Inflammatory macrophage treated with lipopolysaccharide for 1 hour (primary cell): ENCODE measurements at places on chromosomes 5 and 9.

DNA sequence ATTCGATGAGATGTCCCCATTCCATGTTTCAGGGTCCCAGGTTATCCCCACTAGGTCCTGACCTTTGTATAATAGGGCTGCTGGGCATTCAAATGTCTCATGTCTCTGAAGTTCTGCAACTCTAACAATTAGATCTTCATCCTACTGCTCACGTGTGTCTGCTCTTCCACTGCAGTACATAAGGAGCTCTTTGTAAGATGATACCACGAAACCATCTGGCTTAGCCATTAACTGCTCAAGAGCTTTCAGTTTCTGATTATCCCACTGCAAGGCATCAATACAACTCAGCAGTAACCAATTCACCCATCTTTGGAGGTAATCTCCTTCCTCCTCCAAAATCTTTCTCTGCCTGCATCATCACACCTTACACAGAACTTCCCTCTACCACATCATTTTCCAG lies 49.9 kb upstream of the PPP2CA start:
- DNase-seq, result no peak

DNA sequence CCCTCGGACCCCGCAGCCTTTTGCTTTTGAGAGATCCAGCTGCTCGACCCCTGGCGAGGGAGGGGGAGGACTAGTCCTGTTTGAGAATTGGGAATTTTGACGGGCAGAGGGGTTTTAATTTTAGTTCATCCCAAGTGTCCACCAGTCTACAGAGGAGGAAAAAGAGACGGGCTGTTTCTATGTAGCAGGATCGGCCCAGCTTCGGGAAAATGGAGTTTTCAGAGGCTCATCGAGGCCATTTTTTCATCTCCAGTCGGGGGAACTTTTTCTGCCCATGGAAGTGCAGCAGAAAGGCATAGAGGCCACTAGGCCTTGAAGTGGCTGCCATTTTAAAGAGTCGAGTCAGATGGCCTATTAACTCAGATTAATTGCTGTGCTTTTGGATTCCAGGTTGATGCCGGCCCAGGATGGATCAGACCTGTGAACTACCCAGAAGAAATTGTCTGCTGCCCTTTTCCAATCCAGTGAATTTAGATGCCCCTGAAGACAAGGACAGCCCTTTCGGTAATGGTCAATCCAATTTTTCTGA lies 1.2 kb downstream of the NSD1 start:
- no peak for DNase-seq

DNA sequence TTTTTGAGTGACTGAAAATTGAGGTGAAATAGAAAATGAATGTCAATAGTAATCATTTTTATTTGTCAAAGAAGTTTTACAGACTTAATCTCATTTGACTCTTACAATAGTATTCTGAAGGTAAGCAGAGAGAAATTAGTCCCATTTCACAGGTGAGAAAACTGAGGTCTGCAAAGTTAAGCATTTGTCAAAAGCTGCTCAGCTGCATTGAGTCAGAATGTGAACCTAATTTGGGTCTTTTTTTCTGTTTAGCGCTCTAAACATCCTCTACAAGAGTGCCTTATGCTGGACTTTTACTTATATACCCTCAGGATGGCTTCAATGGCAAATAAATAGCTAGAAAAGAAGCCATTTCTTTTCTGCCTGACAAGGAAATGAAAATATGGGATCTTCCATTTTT lies 135.7 kb downstream of the RASGRF2 start:
- DNase-seq, result no peak

DNA sequence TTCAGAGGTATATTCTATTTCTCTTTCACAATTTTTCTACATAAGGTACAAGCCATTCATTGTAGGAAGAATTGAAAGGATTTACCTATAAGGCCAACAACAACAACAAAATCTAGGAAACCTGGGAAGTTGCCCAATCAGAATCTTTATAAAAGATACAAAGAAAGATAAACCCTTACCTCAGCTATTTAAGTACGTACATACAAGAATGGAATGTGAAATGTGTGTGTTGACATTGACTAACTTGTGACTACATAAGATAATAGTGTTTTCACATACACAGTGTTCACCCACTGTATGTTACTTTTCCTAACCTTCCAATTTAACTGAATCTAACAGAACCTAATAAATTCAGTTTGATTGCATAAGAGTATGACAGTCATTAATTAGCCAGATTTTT lies 154.1 kb downstream of the ADAMTS6 start:
- DNase-seq, result no peak

GRCh38 chr5:142134331-142135010 lies 25.9 kb downstream of the NDFIP1 start:
- DNase-seq, result peak; percentile 39

- no peak for DNase-seq
Observed at GRCh38 chr5:88955403-88955802, 72.4 kb upstream of the MEF2C start.

- DNase-seq, result no peak
Observed at GRCh38 chr9:83633676-83634075, 10.7 kb downstream of the IDNK start.

- DNase-seq, result no peak
Observed at GRCh38 chr5:68653471-68653870, 437.9 kb downstream of the PIK3R1 start.

DNA sequence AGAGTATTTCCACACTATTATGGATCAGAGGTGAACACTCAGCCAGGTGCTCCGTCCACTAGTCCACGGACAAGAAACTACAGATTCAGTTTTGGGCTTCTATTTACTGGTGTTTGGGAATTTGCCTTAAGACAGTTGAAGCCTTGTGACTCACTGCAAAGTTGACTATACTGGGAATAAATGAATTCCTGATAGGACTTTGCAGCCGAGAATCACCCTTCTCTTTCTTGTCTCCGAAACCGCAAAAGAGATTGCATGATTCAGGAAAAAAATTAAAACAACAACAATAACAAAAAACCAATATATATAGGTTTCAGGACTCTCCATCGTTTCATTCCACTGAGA lies 716 bp downstream of the TMEM171 start:
- no peak for DNase-seq

DNA sequence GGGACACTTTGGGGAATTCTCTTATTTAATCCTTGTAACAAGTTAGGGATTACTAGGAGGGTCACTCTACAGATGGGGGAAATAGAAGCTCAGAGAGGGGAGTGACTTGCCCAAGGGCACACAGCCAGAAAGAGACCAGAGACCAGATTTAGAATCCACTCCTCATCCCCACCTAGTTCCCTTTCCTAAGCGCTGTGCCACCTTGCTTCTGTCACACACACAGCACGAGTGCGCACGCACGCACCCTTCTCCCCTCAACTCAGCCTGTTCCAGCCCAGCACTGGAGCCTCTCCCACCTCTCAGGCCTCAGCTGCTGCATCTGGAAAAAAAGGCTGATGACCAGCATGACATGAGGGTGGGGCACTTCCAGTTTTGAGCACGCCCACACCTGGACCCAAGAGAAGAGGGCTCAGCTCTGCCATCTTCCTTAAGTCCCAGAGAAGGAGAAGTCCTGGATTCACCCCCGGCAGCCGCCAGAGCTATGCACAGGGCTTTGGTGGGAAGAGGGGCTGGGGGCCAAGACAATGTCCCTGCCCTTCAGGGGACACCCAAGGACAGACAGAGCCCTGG lies 18.5 kb downstream of the NR5A1 start:
- no peak for DNase-seq

- peak; percentile 65 for DNase-seq
Observed at GRCh38 chr9:70551396-70551795, 136.9 kb upstream of the KLF9 start.

DNA sequence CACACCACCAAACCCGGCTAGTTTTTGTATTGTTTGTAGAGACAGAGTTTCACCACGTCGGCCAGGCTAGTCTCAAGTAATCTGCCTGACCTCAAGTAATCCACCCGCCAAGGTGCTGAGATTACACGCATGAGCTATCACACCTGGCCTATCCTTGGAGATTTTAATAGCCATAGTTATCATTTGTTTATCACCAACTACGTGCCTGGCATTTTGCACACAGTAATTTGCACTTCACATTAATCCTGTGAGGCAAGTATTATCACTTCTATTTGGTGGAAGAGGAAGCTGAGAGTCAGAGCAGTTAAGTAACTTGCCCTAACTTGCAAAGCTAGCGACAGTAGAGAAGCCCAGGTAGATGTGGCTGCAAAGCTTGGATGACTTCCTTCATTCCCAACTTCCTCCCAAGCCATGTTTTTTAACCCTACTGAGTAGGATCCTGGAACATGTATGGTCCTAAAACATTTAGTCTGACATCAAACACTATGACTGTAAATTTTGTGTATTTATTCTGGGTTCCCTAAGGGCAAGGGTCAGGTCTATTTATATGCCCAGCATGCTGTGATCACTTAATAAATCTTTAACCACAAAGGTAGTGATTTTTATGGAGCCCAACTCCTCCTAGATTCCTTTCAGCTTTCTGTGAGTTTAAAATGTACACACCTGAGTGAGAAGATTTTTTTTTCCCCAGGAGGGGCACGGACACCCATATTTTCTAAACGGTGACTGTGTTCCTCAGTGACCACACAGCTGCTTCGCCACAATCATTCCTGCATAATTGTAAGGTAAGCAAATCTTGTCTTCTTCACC lies 100.2 kb upstream of the RAI14 start:
- no peak for DNase-seq

DNA sequence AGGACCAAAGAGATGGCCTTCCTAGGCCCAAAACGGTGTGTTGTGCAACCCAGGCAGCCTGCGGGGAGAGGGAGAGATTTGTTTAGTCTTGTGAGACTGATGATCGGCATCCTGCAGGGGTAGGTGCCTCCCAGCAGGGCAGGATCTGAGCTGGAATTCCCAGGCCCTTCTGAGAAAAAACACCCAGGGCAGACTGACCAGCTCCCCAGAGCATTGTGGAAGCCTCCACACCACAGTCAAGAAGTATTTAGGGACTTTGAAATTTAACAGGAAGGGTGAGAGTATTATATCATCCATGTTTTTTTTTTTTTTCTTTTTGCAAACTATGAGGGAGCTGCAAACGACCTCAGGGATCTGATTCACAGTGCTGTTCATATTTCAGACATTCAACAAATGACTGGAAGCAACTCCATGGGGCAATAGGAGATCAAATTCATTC lies 104.5 kb upstream of the LHFPL2 start:
- no peak for DNase-seq

- no peak for DNase-seq
Observed at GRCh38 chr5:24163091-24163490, 481.7 kb downstream of the CDH10 start.

- DNase-seq, result no peak
Observed at GRCh38 chr9:18268381-18268780, 205.6 kb upstream of the ADAMTSL1 start.

- no peak for DNase-seq
Observed at GRCh38 chr9:87201351-87201751, 254.0 kb upstream of the GAS1 start.
